ENCODE measurements at places on chromosomes 16 and 17. TPM values are rescaled to one million over a fixed set of nuclear protein-coding genes. Genes with fewer than 3 reads are reported as not detected.

GRCh38 chr17:46851029-46851741, at the start of gene WNT9B:
WNT9B (plus strand) TSS chr17:46851583; CDS start chr17:46851639, 56 bp downstream.
- peak; percentile 39 for DNase-seq

GRCh38 chr16:64428463-64429113, 693.3 kb downstream of the CDH11 start:
- no peak for DNase-seq

DNA sequence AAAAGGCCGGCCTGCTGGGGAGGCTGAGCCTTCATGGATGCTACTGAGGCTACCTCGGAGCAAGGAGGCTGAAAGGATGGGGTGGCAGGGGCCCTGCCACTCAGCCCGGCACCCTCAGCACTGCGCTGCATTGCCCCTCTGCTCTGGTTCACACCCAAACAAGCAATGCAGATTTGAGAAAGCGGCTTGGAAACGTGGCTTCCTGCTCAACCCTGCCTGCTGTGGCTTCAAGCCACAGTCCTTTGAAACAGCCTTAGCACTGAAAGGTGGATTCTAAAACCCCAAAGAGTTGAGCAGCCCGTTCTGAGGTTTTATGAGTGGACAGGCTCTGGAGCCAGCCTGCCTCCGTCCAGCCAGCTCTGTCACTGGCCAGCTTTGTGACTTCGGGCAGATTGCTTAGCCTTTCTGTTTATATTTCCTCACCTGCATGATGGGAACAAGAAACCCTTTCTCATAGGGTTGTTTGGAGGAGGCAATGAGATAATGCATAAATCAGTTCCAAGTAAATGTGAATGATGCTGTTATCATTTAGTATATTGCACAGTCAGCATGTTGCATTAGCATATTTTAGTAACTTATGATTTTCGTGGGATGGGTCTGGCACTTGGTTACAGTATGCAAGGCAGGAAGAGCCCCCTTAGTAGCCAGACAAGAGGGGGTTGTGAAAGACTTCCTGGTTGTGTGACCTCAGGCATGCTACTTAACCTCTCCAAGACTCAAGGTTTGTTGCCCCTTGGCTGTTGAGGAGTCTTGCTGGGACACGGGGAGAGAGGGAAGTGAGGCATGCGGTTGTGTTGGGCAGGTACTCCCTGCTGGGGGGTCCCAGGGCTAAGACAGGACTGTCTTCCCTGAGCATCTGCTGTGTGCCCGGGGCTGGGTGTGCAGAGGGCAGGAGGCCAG, 23.6 kb downstream of the CRISPLD2 start:
- no peak for DNase-seq

DNA sequence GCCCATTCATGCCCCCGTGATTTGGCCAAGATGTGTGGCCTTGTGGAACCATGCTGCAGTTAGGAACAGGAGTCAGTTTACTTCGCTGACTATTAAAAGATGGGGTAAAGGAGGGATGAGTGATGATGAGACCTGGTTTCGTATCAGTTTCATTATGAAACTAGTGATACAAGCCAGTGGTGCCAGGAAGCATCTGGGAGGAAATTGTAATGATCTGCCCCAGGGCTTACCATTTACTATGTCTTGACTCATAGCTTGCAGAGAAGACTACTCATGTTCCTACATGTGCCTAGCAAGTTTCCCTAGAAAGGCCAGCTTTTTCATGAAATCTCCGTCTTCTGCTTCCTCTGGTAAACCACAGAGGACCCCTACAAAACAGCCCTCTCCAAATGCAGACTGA, 23.2 kb downstream of the CDH3 start:
- DNase-seq = no peak

SLC2A4 gene
- 3.0 TPM for total RNA-seq

ZFPM1 gene
- 1.9 TPM for total RNA-seq

Measured in thyroid gland (tissue), 4 donors.